Kidney (tissue), 22 donors: ENCODE measurements at places on chromosomes 3 and 15. TPM values are rescaled to one million over a fixed set of nuclear protein-coding genes. Genes with fewer than 3 reads are reported as not detected.
A peak's percentile ranks its signal among the peaks of the same experiment; 100 is the strongest.

STRIT1 gene
- total RNA-seq: not detected

RARB gene
- total RNA-seq: 14.7 TPM

ASB14 gene
- total RNA-seq: not detected

OCA2 gene
- total RNA-seq: 2.5 TPM

SOX14 gene
- total RNA-seq: not detected

DNA sequence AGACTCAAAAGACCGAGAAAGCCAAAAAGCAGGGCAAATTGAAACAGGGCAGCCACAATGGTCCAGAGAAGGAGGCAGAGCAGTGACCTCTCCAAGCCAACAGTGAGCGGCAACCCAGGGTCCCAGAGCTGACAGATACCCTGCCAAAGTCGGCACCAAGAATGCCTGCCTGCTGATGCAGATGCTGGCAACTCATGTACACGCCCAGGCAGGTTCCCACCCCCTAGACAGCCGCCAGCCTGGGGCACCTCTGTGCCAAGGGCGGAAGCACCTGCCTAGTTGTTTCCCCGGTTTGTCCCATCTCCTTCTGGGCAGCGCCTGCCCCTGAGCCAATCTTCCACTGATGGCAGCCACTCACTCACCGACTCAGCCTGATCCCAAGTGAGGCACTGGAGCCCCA is 22.1 kb downstream of the KLHL25 start:
- H3K27ac ChIP-seq: peak overlapping the region; percentile 90
- no peak overlapping the region for H3K4me3 ChIP-seq
- no peaks in the 10 kb centered on the region for H3K27me3 ChIP-seq

GRCh38 chr3:194750491-194750828 is 64.8 kb downstream of the FAM43A start:
- H3K4me1 ChIP-seq: no peaks in the 10 kb centered on the region
- DNase-seq: peak; percentile 84
- no peaks in the 10 kb centered on the region for H3K36me3 ChIP-seq

DNA sequence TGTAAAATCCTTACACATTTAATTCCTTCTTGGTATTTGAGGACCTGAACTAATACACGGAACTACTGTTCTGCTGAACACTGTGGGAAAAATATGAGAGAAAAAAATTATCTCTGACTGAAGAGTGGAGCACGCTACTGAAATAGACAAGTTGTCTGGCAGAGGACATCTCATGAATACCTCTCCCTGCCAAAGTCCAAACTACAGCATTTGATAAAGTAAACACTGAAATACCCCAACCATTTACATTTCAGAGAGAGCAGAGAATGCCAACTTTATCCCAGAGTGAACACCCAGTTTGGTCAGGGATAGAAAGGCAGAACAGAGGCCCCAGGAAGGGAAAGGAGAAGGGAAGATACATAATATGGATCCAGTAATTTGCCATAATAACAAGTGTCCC is 920.7 kb downstream of the SQOR start:
- no peaks in the 10 kb centered on the region for H3K4me1 ChIP-seq
- no peak for DNase-seq
- no peak overlapping the region for H3K4me3 ChIP-seq
- no peaks in the 10 kb centered on the region for H3K36me3 ChIP-seq

DNA sequence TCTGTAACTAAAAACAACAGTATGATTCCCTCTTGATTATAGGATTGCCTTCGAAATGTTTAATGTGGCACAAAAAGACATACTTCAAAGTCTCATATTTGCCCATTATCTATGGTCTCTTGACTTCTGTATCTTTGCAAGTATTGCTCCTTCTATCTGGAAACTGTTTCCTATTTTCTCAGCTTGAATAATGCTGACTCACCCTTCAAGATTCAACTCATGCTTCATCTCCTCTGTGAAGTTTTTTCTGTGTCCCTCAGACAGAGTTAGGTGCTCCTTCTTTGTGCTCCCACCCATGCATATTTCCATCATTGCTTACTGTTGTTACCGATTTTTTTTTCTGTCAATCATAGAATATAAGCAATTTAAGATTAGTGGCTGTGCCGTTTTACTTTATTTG is 192.8 kb upstream of the ROBO1 start:
- no peak overlapping the region for H3K27ac ChIP-seq
- H3K27me3 ChIP-seq: no peaks in the 10 kb centered on the region
- H3K36me3 ChIP-seq: no peaks in the 10 kb centered on the region
- H3K4me1 ChIP-seq: no peaks in the 10 kb centered on the region
- DNase-seq: no peak

DNA sequence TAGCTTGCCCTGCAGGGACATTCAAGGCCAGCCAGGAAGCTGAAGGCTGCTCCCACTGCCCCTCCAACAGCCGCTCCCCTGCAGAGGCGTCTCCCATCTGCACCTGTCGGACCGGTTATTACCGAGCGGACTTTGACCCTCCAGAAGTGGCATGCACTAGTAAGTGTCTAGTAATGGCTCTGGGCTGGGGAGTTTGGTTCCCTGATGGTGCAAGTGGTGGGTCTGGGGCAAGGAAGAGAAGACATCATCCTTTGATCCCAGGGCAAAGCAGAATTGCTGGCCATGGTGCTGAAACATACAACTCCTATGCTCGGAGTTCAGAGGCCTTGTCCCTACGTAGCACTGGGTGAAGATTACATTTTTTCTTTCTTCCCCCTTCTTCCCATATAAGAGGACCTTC is 311.4 kb downstream of the EPHB1 start:
- H3K4me3 ChIP-seq: no peak overlapping the region
- no peaks in the 10 kb centered on the region for H3K4me1 ChIP-seq
- no peaks in the 10 kb centered on the region for H3K27me3 ChIP-seq
- no peak overlapping the region for H3K27ac ChIP-seq
- peak; percentile 75 for DNase-seq

DNA sequence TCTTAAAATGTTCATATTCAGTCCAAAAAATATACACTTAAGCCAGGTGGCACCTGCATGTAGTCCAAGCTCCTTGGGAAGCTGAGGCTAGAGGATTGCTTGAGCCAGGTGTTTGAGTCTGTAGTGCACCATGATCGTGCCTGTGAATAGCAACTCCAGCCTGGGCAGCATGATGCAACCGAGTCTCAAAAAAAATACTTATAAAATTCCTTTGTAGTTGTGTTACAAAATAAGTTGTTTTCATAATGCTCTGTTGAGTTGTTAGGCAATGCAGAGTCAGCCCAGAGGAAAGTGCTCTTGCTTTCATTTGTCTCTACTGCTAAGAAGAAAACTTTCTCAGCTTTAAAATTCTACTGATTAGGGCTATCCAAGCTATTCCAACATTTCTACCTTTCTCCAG is 442.8 kb upstream of the ARRDC4 start:
- no peak overlapping the region for H3K4me3 ChIP-seq
- peaks cover 2% of the 10 kb centered on the region for H3K4me1 ChIP-seq
- H3K36me3 ChIP-seq: no peaks in the 10 kb centered on the region
- H3K27me3 ChIP-seq: no peaks in the 10 kb centered on the region

GRCh38 chr15:88623632-88624031 is 2.5 kb downstream of the AEN start:
- H3K4me1 ChIP-seq: peaks cover 4% of the 10 kb centered on the region
- no peak overlapping the region for H3K4me3 ChIP-seq
- peaks cover 5% of the 10 kb centered on the region for H3K36me3 ChIP-seq
- no peak overlapping the region for H3K27ac ChIP-seq

- no peaks in the 10 kb centered on the region for H3K36me3 ChIP-seq
- no peaks in the 10 kb centered on the region for H3K4me1 ChIP-seq
- no peak overlapping the region for H3K27ac ChIP-seq
- no peaks in the 10 kb centered on the region for H3K27me3 ChIP-seq
- no peak for DNase-seq
Observed at GRCh38 chr15:76368122-76368621, 31.6 kb downstream of the ISL2 start.

GRCh38 chr3:101898752-101899169 is 49.4 kb downstream of the NFKBIZ start:
- no peak overlapping the region for H3K4me3 ChIP-seq
- no peak for DNase-seq
- no peaks in the 10 kb centered on the region for H3K27me3 ChIP-seq

- no peaks in the 10 kb centered on the region for H3K36me3 ChIP-seq
- no peaks in the 10 kb centered on the region for H3K27me3 ChIP-seq
- no peak overlapping the region for H3K27ac ChIP-seq
- no peak for DNase-seq
- H3K4me1 ChIP-seq: no peaks in the 10 kb centered on the region
Observed at GRCh38 chr15:36449084-36449661, 130.3 kb upstream of the CDIN1 start.

GRCh38 chr15:72199721-72200212 is 2.2 kb upstream of the GRAMD2A start:
- no peak overlapping the region for H3K27ac ChIP-seq
- H3K4me3 ChIP-seq: no peak overlapping the region
- peaks cover 25% of the 10 kb centered on the region for H3K4me1 ChIP-seq
- peaks cover 2% of the 10 kb centered on the region for H3K36me3 ChIP-seq

- no peaks in the 10 kb centered on the region for H3K36me3 ChIP-seq
- H3K4me3 ChIP-seq: no peak overlapping the region
- no peaks in the 10 kb centered on the region for H3K27me3 ChIP-seq
- H3K4me1 ChIP-seq: no peaks in the 10 kb centered on the region
- no peak overlapping the region for H3K27ac ChIP-seq
Observed at GRCh38 chr15:33226559-33227181, 32.2 kb upstream of the FMN1 start.

DNA sequence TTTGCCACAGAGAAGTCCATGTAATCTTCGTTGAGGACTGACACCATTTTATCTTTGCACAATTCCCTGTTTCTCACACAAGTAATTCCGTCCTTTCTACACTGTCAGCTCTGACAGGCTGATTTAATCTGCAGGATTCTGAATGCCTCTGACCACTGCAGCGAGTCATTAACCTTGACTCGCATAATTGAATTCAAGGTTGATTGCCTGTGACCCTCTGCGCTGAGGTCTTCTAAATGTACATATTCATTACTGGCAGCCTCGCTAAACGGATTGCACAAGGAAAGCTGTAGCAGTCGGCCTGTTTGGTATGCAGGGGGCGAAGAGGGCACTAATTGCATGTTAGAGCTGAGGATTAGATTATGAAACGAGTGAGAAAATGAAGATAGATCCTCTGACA is 147.8 kb downstream of the SHOX2 start:
- no peaks in the 10 kb centered on the region for H3K36me3 ChIP-seq
- DNase-seq: no peak
- peaks cover 3% of the 10 kb centered on the region for H3K27me3 ChIP-seq

DNA sequence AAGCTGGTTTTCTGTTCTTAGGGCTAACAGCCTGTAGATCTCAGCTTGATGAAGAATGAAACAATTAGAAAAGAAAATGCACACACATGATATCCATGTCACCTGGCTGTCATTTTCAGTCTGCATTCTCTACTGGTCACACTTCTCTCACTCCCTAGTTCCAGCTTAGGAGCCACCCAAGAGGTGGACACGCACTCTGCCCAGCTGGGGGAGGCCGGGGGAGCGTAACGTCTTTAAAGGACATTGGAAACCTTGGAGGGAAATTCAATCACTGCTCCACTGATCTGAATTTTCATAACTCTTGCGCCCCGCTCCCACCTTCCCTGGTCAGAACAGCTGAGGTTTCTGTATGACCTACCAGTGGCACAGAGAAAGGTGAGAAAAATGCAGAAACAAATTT is 79.7 kb downstream of the RAB11A start:
- no peaks in the 10 kb centered on the region for H3K36me3 ChIP-seq
- peaks cover 3% of the 10 kb centered on the region for H3K4me1 ChIP-seq
- H3K4me3 ChIP-seq: no peak overlapping the region

DNA sequence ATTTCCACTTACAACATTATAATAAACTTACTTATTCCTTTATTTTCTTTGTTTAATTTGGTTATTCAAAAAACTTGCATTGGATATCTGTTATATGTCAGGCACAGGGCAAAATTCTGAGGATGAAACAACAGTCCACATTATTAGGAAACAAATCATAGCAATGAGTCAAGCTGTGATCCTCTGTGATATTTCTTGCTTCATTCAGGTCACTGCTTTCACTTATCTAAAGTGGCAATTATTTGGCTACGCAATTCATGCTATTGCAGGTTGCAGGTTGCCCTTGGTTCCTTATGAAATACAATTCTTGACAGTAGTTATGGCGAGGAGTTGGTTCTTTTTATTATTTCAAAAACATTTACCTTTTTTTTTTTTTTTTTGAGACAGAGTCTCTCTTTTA is 66.4 kb upstream of the CNTN6 start:
- no peak overlapping the region for H3K4me3 ChIP-seq
- no peaks in the 10 kb centered on the region for H3K27me3 ChIP-seq
- no peaks in the 10 kb centered on the region for H3K36me3 ChIP-seq
- no peaks in the 10 kb centered on the region for H3K4me1 ChIP-seq

DNA sequence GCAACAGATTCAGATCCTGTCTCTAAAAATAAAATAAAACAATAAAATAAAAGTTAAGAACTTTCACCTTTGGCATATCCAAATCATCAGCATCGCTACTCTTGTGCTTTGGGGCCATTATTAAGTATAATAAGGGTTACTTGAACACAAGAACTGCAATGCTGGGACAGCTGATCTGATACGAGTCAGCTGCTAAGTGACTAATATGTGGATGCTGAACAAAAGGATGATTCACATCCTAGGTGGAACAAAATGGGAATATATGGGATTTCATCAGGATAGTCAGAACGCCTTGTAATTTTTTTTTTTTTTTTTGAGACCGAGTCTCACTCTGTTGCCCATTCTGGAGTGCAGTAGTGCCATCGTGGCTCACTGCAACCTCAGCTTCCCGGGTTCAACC is 29.7 kb downstream of the BUB1B start:
- no peak for DNase-seq
- no peak overlapping the region for H3K4me3 ChIP-seq
- no peaks in the 10 kb centered on the region for H3K36me3 ChIP-seq
- H3K27ac ChIP-seq: no peak overlapping the region
- no peaks in the 10 kb centered on the region for H3K27me3 ChIP-seq

GRCh38 chr3:58038675-58039292 is 30.6 kb downstream of the FLNB start:
- peaks cover 3% of the 10 kb centered on the region for H3K4me1 ChIP-seq
- no peak for DNase-seq
- H3K27ac ChIP-seq: no peak overlapping the region

DNA sequence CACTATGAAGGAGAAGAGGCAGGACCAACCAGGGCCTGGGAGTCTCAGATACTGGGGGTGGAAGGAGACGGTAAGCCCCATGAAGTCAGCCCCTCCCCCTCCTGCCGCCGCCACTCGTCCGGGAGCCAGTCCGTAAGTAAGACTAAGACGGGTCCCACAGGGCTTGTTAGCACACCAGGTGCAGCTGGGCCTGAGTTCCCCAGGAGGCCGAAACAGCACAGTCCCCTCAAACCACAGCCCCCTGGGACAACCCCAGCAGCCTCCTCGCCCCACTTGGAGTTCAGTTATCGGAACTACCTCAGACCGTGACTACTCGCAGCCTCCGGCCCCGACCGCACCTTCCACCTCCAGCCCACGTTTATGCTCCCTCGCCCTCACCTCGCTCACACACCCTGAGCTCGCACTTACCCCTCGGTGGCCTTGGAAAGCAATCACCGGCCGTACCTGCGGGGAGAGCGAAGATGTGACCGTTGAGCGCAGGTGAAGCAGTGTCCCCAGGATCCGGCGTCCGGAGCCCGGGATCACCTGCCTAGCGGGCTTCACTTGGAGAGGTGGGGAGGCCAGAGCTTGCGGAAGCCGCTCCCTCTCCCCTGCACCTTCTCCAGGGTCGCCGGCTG is 557 bp downstream of the ELL3 start:
- no peaks in the 10 kb centered on the region for H3K27me3 ChIP-seq
- H3K4me1 ChIP-seq: no peaks in the 10 kb centered on the region
- DNase-seq: peak; percentile 62
